ENCODE measurements at places on chromosomes 4 and X. TPM values are rescaled to one million over a fixed set of nuclear protein-coding genes. Genes with fewer than 3 reads are reported as not detected.
A peak's percentile ranks its signal among the peaks of the same experiment; 100 is the strongest.

GRCh38 chr4:61500883-61501282, 300.8 kb downstream of the ADGRL3 start:
- H3K27me3 ChIP-seq, result no peaks in the 10 kb centered on the region
- DNase-seq, result no peak
- H3K4me1 ChIP-seq, result no peaks in the 10 kb centered on the region
- no peak overlapping the region for H3K27ac ChIP-seq
- H3K36me3 ChIP-seq, result no peaks in the 10 kb centered on the region

GRCh38 chrX:40130207-40130606, 32.4 kb upstream of the BCOR start:
- H3K27me3 ChIP-seq, result no peaks in the 10 kb centered on the region
- peak; percentile 79 for DNase-seq
- H3K4me3 ChIP-seq, result no peak overlapping the region
- no peaks in the 10 kb centered on the region for H3K36me3 ChIP-seq
- H3K27ac ChIP-seq, result no peak overlapping the region
- peaks cover 16% of the 10 kb centered on the region for H3K4me1 ChIP-seq

GRCh38 chrX:39519030-39519488, 578.7 kb downstream of the BCOR start:
- no peak overlapping the region for H3K4me3 ChIP-seq
- no peak overlapping the region for H3K27ac ChIP-seq
- DNase-seq, result peak; percentile 30
- H3K36me3 ChIP-seq, result no peaks in the 10 kb centered on the region

Gene SLC26A1
- 0.22 TPM for total RNA-seq

DNA sequence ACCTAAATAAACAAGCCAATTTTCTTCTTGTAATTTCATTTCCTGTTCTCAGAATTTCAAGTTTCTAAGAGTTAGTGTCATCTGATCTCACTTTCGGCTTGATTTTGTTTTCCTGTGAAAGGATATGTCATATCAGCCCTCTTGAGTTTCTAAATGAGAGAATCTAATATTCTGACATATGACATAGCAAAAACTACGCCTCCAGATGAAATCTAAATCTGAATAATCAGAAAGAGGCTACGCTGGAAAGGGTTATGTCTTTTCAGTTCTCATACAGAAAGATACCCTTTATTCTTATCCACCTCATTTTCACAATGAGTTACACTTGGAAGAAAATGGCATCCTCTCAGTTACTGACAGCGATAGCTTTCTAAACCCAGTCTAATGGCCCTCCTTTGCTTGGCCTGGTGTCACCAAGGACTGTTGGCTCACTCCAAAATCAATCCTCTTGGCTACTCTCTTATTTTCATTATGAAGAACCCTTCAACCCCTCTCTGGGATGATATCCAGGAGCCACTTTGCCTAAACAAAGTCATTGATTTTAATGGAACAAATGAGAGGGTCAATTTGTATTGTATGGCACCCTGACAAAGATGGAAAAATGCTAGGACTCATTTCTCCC, 65.6 kb downstream of the ASB9 start:
- H3K4me1 ChIP-seq, result peaks cover 4% of the 10 kb centered on the region
- DNase-seq, result no peak
- H3K27ac ChIP-seq, result no peak overlapping the region
- no peaks in the 10 kb centered on the region for H3K27me3 ChIP-seq
- H3K4me3 ChIP-seq, result no peak overlapping the region

DNA sequence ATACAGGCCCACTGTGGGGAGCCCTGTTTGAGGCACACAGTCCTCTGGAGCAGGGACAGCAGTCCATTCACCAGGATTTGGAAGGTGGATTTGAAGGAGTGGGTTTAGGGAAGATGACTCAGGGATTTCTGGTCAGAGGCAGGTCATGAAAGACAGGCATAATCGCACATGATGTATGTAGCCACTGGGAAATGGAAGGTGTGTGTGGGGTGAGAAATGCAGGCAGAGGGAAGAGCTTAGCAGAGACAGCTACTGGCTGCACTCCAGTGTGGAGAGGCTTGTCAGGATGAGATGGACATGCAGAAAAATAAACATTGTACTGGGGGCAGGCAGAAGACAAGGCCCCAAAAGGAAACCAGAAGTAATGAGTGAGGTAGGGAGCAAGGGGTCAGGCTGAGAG, 85.2 kb upstream of the STS start:
- no peaks in the 10 kb centered on the region for H3K27me3 ChIP-seq
- DNase-seq, result no peak
- H3K4me1 ChIP-seq, result no peaks in the 10 kb centered on the region
- no peak overlapping the region for H3K27ac ChIP-seq
- no peak overlapping the region for H3K4me3 ChIP-seq

Gene TLR1
- total RNA-seq, result not detected

- no peak overlapping the region for H3K27ac ChIP-seq
- no peaks in the 10 kb centered on the region for H3K36me3 ChIP-seq
- H3K4me3 ChIP-seq, result no peak overlapping the region
- no peak for DNase-seq
Observed at GRCh38 chr4:92307181-92307580, 3.4 kb downstream of the GRID2 start.

Gene DTHD1
- not detected for total RNA-seq

GRCh38 chrX:154329294-154329693, 33.7 kb downstream of the TKTL1 start:
- DNase-seq, result no peak
- no peak overlapping the region for H3K27ac ChIP-seq
- H3K36me3 ChIP-seq, result no peaks in the 10 kb centered on the region
- no peak overlapping the region for H3K4me3 ChIP-seq

- no peaks in the 10 kb centered on the region for H3K36me3 ChIP-seq
- no peaks in the 10 kb centered on the region for H3K27me3 ChIP-seq
- DNase-seq, result no peak
- H3K27ac ChIP-seq, result no peak overlapping the region
Observed at GRCh38 chrX:14491689-14492088, 37.6 kb upstream of the GLRA2 start.
